ENCODE measurements at places on chromosomes 6 and 20. TPM values are rescaled to one million over a fixed set of nuclear protein-coding genes. Genes with fewer than 3 reads are reported as not detected.

GRCh38 chr6:134060491-134061106 lies 8.2 kb upstream of the SLC2A12 start:
- no peaks in the 10 kb centered on the region for H3K27me3 ChIP-seq
- H3K4me3 ChIP-seq = no peak overlapping the region
- no peak overlapping the region for H3K27ac ChIP-seq
- no peak for DNase-seq
- no peaks in the 10 kb centered on the region for H3K4me1 ChIP-seq

LPA gene
- not detected for total RNA-seq

DNA sequence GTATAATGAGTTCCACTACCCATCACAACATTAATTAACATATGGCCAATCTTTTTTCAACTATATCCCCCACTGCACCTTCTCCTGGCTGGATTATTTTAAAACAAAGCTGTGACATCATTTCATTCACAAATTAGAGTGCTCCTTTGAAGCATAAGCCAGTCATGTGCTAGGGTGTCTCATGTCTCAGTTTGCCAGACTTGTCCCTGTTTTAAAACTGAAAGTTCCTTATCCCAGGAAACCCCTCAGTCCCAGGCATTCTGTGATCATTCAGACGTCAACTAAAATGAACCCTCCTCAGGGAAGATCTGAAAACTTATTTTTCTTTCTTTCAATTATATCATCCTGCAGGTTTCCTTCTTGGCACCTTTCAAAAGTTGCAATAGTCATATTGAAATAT lies 29.3 kb upstream of the LOC128125822 start:
- no peak for DNase-seq
- H3K36me3 ChIP-seq = no peaks in the 10 kb centered on the region
- no peaks in the 10 kb centered on the region for H3K27me3 ChIP-seq
- no peak overlapping the region for H3K4me3 ChIP-seq
- no peak overlapping the region for H3K27ac ChIP-seq

CAGE1 gene
- total RNA-seq = not detected
